ENCODE measurements at places on chromosomes 11 and 22.

GRCh38 chr11:95715777-95716241 is 73.8 kb downstream of the FAM76B start:
- no peak for DNase-seq

DNA sequence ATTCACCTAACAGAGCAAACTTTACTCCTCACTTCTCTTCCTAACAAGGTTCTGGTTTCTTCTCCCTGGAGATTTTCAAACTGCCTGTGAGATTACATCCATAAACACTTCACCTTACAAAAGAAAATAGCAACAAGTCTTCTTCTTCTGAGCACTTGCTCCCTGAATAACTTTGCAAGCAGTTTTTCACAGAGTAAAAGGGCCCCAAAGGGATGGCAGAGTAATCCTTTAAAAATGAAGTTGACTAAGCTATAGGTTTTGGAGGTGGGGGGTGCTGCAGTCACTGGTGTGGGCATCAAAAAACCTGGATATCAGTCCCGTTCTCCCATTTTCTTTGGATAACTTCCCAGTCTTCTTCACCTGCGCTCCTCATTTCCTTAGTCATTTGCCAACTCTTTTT is 484.9 kb downstream of the MIAT start:
- no peak for DNase-seq

- no peak for DNase-seq
These were observed 566 bp downstream of the ATP6V1E1 start for GRCh38 chr22:17627961-17628405.

DNA sequence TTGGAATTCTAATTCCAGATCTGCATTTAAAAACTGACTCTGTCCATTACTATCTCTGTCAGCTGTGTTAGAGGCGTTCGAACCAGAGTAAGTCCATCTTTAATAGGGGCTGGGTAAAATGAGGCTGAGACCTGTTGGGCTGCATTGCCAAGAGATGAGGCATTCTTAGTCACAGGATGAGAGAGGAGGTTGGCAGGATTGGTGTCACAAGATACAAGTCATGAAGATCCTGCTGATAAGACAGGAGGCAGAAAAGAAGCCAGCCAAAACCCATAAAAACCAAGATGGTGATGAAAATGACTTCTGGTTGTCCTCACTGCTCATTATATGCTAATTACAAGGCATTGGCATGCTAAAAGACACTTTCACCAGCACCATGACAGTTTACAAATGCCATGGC is 356.3 kb upstream of the ISX start:
- no peak for DNase-seq
